ENCODE measurements at places on chromosomes 13 and 19.

GRCh38 chr13:107870400-107870799, 344.9 kb downstream of the LIG4 start:
- no peak for DNase-seq

GRCh38 chr19:3721131-3721886, 13.1 kb downstream of the TJP3 start:
- DNase-seq, result peak; percentile 86

GRCh38 chr13:84294576-84294975, 412.3 kb upstream of the SLITRK1 start:
- no peak for DNase-seq

DNA sequence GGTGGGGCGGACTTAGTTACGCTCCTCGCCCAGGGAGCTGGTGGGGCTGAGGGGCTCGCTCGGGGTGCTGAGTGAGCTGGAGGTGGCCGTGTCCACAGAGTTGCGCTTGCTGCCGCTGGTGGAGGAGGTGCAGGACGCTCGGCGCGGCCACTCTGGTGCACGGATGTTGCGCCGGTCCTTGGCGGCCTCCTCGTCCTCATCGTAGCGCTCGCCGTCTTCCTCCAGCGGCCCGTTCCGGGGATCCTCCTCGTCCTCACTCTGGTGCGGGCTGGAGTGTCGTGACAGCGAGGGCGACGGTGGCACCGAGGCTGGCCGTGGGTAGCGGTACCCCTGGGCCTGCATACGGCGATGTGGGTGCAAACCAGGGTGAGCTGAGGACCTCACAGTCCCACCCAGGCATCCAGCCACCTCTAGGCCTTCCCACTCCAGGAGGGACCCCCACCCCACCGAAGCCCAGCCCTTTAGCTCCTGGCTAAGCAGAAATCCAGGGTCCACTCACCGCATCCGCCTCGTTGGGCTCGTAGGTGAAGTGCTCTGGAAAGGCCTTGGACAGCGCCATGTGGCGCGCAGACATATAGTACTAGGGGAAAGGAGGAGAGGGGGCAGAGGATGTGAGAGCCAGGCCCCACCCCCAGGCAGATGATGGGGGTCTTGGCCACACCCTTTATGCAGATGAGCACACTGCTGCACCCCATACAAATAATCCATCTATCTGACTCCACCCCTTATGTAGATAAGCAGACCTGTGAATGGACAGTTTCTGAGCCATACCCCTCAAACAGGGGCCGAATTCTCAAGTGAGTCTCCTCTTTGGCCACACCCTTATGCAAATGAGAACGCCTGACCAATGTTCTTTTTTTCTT, 4.4 kb downstream of the FTL start:
- DNase-seq, result no peak
